ENCODE measurements at places on chromosomes 6 and 20.

DNA sequence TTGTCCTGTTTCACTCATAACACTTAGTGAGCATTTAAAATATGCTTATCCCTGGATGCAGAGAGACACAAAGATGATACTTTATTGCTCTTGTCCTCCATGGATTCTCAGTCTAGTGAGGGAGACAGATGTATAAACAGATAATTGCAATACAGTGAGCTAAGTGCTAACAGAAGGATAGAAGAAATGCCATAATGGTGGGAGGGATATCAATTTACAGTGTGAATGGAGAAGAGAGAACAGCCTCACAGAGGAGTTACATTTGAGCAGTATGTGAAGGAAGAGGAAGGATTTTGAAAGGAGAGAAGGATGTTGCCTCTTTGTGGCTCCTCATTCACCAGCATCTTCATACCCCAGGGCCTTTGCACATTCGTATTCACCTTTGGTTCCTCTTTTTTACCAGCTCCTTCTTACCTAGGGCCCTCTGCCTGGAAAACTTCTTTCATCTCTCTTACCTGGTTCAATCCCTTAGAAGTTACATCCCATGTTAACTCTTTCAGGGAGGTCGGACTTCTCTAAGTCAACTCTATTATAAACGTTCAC, 341.7 kb downstream of the PRL start:
- DNase-seq = no peak

GRCh38 chr20:23959054-23959453, 29.5 kb downstream of the GGTLC1 start:
- DNase-seq = no peak

DNA sequence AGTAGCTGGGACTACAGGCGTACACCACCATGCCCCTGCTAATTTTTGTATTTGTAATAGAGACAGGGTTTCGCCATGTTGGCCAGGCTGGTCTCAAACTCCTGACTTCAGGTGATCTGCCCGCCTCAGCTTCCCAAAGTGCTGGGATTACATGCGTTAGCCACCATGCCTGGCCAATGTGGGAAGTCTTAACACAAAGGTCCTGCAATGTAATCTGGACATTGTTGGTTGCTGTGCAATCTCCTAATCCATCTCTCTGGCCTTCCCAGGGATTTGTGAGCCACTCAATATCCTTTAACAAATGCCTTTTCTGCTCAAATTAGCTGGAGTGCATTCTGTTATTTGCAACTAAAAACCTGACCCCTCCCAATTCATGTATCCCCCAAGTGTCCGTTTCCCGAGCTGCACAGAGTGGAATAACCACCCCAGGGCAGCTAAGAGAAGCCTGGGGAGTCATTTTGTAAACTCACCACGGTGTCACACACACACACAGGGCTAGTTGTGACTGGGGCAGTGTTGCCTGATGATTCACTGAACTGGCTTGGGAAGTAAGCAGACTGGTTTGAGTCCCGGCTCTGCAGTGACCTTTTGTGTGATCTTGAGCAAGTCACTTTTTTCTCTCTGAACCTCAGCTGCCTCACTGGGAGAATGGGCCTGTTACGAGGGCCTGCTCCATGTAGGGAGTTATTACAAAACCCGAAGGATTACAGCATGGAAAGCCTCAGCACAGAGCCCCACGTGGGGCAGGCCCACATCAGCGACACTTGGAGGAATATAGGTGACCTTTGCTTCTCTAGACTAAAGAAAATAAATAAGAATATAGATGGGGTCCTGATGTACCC, 152.3 kb downstream of the ZMYND8 start:
- DNase-seq = peak; percentile 60

DNA sequence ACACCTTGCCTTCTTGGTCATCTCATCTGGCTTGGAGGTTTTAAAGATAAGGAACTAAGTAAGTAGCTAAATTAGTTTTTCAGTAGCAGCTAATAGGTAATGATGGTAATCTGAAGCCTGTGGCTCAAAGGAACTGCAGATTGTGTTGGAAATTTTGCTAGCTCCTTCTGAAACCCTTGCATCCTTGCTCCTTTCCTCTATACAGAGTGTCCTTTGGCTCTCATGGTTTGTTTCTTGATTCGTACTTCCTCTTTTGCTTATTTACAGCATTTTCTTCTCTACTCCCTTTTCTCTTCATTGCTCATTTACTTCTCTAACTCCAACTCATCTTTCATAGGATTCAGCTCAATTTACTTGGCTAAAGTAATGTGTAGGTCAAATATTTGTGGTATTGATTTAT, 19.0 kb downstream of the LRRC1 start:
- DNase-seq = no peak

DNA sequence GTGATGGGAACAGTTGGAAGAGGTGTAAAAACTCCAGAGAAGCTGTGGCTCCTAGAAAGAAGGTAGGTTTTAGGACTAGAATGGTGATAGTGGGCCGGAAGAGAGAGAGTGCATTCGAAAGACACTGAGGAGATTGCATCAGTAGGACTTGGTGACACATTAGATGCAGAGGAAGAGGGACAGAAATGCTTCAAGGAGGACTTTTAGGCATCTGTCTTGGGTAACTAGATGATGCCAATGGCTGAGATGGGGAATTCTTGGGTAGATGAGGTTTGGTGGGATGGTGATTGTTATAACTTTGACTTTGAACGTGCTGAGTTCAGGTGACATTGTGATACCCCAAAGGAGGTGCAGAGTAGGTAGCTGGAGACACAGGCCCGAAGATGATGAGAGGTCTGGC, 196.5 kb downstream of the GMPR start:
- no peak for DNase-seq

DNA sequence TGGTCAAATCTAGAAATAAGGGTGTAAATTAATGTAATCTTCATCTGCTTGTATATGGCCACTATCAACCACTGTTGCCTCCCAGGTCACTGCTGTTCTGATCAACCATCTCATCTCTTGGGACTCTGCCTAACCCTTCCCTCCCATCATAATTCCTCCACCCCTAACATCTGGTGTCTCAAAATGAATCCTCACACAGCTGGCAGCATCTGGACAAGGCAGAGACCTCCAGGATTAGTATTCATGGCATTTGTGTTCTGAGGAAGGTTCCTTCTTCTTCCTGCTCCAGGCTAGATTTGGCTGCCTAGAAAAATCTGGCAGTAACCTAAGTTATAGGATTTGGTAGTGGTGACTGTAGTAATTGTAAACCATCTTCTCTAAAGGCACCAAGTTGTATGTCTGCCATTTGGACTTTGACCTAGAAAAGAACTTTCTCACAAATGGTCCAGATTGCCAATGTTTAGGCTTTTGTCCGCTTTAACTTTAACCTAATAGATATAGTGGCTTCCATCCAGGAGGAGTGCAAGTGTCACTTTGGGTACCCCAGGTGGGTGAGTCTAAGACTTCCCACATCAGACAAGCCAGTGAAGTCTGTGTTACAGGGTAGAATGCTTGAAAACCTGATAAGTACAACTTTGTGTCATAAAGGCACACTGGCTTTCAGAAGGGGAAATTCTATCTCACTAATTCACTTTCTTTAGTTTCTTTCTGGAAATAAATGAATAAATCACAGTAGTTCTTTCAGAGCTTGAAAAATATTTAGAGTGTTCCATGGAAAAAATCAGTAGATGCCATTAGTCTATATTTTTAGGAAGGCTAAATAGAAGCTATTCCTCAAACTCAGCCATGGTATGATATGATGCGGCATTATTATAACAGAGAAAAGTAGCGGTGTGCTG, 3.0 kb upstream of the PHACTR2 start:
- DNase-seq = no peak

DNA sequence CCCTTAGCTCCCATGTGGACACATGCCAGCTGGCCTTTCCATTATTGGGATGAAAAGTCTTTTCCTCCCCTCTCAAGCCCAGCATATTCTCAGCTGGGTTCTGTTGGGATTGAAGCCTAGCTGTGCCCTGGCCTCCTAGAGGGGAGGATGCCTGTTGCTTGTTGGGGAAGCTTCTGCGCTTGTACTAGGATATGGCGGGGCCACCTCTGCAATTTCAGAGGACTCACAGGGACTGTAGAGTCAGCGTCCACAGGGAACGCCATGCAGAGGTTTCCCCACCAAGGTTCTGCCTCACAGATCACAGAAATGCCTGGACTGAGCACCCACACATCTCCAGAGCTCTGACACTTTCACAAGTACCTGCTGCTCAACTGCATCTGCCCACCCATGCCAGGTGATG, 288.7 kb upstream of the FOXQ1 start:
- DNase-seq = no peak

- no peak for DNase-seq
These were observed 5.0 kb upstream of the SLC12A5 start for GRCh38 chr20:46023999-46024398.

DNA sequence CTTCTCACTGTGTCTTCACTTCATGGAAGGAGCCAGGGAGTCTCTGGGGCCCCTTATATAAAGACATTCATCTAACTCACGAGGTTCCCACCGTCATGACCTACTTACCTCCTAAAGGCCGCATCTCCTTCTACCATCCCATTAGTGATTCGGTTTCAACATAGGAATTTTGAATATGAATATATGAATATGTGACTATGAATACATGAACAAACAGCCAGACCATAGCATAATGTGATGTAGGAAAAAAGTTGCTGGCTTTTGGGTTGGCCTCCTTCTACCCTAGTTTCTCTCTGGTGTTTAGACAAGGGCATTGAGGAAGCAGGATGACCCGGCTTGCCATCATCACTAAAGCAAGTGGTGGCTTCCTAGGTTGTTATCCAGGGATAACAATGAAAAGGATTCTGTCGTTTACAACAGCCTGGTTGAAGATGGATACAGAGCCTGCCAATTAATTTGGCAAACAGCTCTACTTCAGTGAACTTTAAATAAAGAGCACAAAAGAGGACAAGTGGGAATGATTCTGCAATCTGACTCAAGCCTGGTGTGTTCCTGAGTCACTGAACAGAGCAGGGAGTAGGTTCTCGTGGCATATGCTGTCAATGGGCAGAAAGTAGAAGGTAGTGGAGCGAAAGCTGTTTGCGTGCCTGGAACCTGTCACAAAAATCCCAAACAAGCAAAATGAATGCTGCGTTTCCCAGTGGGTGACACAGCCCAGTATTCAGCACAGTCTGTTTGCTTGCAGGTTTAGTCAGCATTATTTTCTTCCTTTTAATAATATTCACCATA, 44.0 kb upstream of the DOK5 start:
- peak; percentile 42 for DNase-seq

DNA sequence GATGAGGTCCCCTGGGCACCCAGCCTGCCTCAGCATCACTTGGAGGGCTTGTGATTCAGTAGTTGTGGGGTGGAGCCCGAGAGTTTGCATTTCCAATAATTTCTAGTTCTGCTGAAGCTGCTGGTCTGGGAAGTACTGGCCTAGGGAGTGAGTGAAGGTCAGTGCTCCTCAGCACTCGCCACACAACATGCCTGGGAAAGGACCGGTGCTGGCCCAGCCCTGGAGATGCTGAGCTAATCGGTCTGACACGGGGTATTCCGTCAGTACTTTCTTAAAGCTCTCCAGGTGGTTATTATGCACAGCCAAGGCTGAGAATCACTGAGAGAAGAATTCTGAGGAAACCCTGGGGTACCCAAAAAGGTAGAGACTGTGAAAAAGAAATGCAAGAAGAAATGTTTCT, 228.2 kb downstream of the TMEM242 start:
- no peak for DNase-seq

GRCh38 chr20:44504402-44505307, 17.2 kb downstream of the SERINC3 start:
- no peak for DNase-seq

DNA sequence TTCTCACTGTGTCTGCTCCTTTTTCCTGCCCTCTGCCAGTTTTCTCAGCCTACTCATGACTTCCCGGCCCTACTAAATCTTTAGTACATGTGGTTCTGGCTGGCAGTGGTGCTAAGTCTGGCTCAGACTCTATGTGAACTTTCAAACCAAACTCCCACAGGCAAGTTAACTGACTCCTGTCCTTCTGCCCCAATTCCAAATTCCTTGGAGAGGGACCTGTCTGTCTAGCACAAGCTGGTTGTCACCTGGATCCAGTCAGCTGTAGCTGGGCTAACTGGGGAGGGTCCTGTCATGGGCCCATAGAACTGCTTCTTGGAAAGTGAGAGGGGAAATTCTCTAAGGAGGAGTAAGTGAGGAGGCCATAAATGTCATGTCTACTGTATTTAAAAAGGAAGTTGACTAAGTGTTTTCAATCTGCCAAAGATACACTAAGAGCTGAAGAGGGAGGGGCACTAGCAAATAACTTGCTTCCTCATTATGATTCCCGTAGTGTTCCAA, 240.1 kb downstream of the KCNQ5 start:
- peak; percentile 49 for DNase-seq

DNA sequence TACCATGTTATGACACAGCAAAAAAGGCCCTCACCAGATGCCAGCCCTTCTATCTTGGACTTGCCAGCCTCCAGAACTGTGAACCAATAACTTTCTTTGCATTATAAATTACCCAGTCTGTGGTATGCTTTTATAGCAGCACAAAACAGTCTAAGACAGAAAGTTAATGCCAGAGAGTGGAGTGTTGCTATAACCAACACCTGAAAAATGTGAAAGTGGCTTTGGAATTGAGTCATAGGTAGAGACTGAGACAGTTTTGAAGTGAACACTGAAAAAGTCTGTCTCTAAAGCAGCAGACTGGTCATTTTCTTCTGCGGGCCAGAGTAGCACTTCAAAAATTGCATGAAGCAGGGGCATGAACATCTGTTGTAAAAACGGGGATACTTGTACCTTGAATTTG, 28.0 kb upstream of the ASIP start:
- no peak for DNase-seq

DNA sequence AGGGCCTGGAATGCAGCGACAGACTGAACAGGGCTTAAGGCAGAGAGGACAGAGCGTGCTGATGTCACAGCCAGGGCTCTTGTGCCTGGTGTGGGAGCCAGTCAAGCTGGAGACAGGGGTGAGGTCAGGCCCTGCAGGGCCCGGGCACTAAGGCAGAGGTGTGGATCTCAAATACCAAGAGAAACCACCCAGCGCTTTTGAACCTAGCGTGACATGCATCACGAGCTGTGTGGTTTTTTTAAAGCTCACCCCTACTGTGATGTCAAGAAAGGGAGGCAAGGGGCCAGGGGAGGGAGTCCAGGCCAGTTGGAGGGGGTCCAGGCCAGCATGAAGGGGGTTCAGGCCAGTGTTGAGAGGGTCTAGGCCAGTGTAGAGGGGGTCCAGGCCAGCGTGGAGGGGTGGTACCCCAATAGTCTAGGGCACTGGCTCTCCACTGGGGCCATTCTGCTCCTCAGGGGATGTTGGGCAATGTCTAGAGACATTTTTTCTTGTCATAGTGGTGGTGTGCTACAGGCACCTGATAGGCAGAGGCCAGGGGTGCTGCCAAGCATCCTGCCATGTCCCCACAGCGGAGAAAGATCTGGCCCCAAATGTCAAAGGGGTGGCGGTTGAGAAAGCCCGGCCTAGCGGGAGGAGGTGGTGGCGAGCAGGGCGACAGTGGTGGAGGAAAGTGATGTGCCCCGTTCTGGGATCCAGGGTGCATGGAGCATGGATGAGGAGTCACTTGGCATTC, 42.6 kb downstream of the RBM38 start:
- no peak for DNase-seq

DNA sequence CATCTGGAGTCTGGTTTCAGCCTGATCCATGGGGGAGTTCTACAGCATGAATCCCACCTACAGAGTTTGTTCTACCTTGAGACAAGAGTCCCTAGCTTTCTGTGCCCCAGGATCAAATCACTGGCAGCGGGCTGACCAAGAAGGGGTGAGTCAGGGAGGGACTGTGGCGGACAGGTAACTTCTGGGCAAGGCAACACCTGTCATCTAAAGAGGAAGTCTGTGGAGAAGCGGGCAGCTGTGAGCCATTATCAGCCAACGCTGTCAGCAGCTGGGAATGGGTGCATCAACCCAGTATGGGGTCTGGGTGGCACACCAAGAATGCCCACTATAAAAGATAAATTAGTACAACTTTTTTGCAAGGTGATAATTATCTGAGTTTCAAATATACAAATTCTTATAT, 45.9 kb downstream of the UBE3D start:
- no peak for DNase-seq

Measured in astrocyte (in vitro differentiated cells and primary cell).